ENCODE measurements at places on chromosomes 2 and 18. TPM values are rescaled to one million over a fixed set of nuclear protein-coding genes. Genes with fewer than 3 reads are reported as not detected.

ACKR3 gene
- total RNA-seq = not detected

CROCC2 gene
- 0.05 TPM for total RNA-seq

ESPNL gene
- total RNA-seq = 8.5 TPM

CASP10 gene
- 0.48 TPM for total RNA-seq

ROCK2 gene
- total RNA-seq = 27.2 TPM

ANKRD23 gene
- total RNA-seq = 4.3 TPM

NCKAP5 gene
- total RNA-seq = 0.31 TPM

KLHL41 gene
- total RNA-seq = 1,869 TPM
